ENCODE measurements at places on chromosomes 6 and 20. TPM values are rescaled to one million over a fixed set of nuclear protein-coding genes. Genes with fewer than 3 reads are reported as not detected.

Gene TRIM10
- not detected for total RNA-seq

Gene UST
- total RNA-seq, result 1.7 TPM

Gene SCGN
- not detected for total RNA-seq

- H3K4me3 ChIP-seq, result no peak overlapping the region
- peaks cover 48% of the 10 kb centered on the region for H3K36me3 ChIP-seq
- no peak overlapping the region for H3K27ac ChIP-seq
- H3K4me1 ChIP-seq, result no peaks in the 10 kb centered on the region
- no peak for DNase-seq
- no peaks in the 10 kb centered on the region for H3K27me3 ChIP-seq
These were observed 72.7 kb downstream of the IGF2R start for GRCh38 chr6:160041608-160042007.

- H3K36me3 ChIP-seq, result no peaks in the 10 kb centered on the region
- DNase-seq, result no peak
- no peak overlapping the region for H3K4me3 ChIP-seq
These were observed 121.5 kb downstream of the PAX1 start for GRCh38 chr20:21826976-21827375.

- no peak overlapping the region for H3K27ac ChIP-seq
- no peaks in the 10 kb centered on the region for H3K27me3 ChIP-seq
- H3K4me3 ChIP-seq, result no peak overlapping the region
- no peaks in the 10 kb centered on the region for H3K4me1 ChIP-seq
These were observed 237.2 kb downstream of the TFAP2A start for GRCh38 chr6:10177704-10178103.

DNA sequence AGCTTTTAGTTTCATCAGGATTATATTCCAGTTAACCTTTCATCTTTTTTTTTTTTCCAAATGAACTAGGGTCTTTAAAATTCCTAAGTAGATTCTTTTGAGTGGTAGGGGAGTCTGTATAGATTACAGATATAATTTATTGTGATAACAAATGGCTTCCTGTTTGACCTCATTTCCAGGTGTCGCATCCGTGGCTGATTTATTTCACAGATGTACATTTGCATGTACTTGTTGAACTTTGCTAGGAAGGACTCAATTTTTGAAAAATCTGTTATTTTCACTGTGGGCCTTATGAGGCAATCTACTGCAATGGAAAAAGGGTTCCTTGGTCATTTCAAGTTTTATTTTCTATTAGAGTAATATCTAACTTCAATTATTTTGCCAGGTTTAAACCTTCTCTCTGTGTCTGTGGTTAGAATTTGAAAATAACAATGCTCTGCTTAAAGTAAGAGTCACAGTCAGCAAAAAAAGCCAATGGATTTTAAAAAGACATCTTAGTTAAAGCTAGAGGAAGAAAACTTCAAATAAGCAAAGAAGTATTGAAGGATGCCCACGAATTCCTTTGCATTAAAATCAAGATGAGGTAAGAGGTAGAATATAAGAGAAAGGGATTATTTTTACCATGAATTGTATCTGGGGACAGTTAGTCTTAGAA lies 57.9 kb downstream of the SAMD5 start:
- DNase-seq, result no peak
- H3K36me3 ChIP-seq, result no peaks in the 10 kb centered on the region
- H3K4me3 ChIP-seq, result no peak overlapping the region
- H3K27me3 ChIP-seq, result no peaks in the 10 kb centered on the region

GRCh38 chr6:147506704-147507114 lies 1.8 kb upstream of the SAMD5 start:
- H3K4me3 ChIP-seq, result peak overlapping the region; percentile 78
- DNase-seq, result peak; percentile 83
- H3K27me3 ChIP-seq, result peaks cover 12% of the 10 kb centered on the region
- no peaks in the 10 kb centered on the region for H3K36me3 ChIP-seq
- H3K27ac ChIP-seq, result no peak overlapping the region

DNA sequence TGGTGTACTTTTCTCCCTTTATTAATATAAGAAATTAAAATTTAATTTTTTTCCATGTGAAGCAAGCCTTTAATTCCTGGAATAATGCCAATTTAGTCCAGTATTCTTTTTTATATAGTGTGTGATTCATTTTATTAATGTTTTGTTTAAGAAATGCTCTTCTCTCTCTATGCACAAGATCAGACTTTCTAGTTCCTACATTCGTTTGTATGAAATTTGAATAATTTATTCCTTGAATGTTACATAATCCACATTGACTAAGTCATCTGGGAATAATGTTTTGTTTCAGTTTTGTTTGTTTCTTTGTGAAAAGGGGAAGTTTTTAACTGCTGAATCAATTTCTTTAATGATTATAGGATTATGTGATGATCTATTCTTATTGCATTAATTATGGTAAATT lies 181.4 kb upstream of the ID4 start:
- H3K27ac ChIP-seq, result no peak overlapping the region
- H3K4me3 ChIP-seq, result peak overlapping the region; percentile 38

DNA sequence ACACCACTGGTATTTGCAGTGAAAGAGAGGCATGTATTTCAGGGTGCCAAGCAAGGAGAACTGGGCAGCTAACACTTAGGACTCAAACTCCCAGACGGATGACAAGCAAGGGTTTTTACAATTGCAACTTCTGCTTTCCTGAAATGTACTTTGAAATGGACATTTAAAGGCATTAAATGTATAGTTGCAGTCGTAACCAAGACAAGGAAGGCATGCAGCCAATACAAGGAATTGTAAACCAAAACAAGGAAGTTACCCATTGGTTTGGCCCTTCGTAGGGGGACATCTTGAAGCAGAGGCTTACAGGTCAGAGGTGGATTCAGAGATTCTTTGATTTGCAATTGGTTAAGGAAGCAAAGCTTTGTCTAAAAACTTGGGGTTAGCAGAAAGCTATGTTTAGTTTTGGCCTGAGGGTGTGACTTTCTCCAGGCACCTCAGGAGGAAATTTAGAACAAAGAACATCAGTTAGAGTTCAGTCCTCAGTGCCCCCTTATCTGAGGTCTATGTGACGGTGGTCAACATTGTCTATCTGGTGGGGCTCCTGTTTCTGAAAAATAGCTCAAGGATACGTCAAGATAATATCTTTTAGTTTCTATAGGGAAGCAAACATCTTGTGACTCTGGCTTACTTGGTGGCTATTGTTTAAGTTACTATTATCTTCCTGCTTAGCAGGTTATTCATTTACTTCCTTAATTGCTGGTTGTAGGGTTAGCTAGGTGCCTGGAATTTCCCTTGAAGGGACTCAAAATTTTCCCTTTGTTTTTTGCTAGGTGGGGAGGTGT lies 266.0 kb downstream of the CD83 start:
- no peak for DNase-seq
- peak overlapping the region; percentile 97 for H3K27ac ChIP-seq
- no peak overlapping the region for H3K4me3 ChIP-seq
- H3K36me3 ChIP-seq, result no peaks in the 10 kb centered on the region
- no peaks in the 10 kb centered on the region for H3K27me3 ChIP-seq

GRCh38 chr20:35017099-35017835 lies 61.6 kb downstream of the MYH7B start:
- H3K4me3 ChIP-seq, result no peak overlapping the region
- H3K4me1 ChIP-seq, result no peaks in the 10 kb centered on the region
- H3K27me3 ChIP-seq, result no peaks in the 10 kb centered on the region

- DNase-seq, result no peak
- no peaks in the 10 kb centered on the region for H3K27me3 ChIP-seq
- no peaks in the 10 kb centered on the region for H3K4me1 ChIP-seq
- H3K4me3 ChIP-seq, result no peak overlapping the region
- H3K27ac ChIP-seq, result no peak overlapping the region
These were observed 55.5 kb downstream of the CYB5R4 start for GRCh38 chr6:83914953-83915352.

- no peaks in the 10 kb centered on the region for H3K36me3 ChIP-seq
- no peak overlapping the region for H3K4me3 ChIP-seq
- no peaks in the 10 kb centered on the region for H3K27me3 ChIP-seq
These were observed 8.7 kb upstream of the RAMACL start for GRCh38 chr6:166595061-166595780.

GRCh38 chr20:34604980-34605788 lies 46.7 kb downstream of the MAP1LC3A start:
- no peak overlapping the region for H3K4me3 ChIP-seq
- no peaks in the 10 kb centered on the region for H3K4me1 ChIP-seq
- no peak overlapping the region for H3K27ac ChIP-seq
- no peaks in the 10 kb centered on the region for H3K36me3 ChIP-seq

- no peak for DNase-seq
- no peak overlapping the region for H3K27ac ChIP-seq
- no peaks in the 10 kb centered on the region for H3K27me3 ChIP-seq
- no peaks in the 10 kb centered on the region for H3K36me3 ChIP-seq
- peak overlapping the region; percentile 82 for H3K4me3 ChIP-seq
These were observed 1.0 kb downstream of the RALGAPA2 start for GRCh38 chr20:20711413-20711812.

All from A673 (cell line).